Stimulated activated CD8-positive, alpha-beta memory T cell treated with anti-CD3 and anti-CD28 coated beads, Interleukin-12 subunit alpha, Interleukin-12 subunit beta, amount 100 ng/mL, for 1 hour (primary cell): ENCODE measurements at places on chromosomes 7 and 10.

DNA sequence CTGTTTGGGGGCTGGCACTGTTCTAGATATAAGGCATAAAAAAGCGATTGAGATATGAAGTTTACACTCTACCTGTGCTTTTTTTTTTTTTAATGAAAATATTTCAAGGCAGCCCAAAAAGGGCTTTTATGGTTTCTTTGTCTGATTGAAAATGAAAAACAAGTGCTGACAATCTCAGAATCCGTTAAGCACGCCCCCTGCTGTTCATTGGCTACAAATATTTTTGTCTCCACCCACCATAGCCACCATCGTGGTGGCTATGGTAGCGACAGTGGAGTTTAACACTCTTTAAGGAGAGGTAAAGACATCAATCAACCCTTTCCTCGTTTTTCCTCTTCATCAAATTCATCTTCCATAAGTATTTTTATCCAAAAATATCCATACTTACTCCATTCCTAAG, 94.2 kb downstream of the CD36 start:
- no peak for DNase-seq

GRCh38 chr7:28180031-28180363, 598 bp downstream of the JAZF1 start:
- no peak for DNase-seq

DNA sequence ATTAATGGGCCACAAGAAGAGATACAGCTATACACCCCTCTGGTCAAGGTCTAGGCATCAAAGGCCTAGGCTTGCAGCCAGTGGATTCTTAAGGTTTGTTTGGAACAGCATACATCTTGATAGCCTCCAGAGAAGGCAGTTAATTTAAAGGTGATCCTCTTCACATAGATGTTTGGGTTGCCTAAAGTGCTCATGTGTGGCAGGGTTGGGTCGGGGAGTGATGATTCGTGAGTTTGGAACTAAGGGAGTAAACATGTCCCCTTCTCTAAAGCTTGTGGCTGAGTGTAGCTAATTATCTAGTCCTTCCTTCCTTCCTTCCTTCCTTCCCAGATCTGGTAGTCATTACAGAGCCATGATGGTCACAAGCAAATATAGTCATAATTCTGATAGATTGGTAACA, 12.4 kb downstream of the PCLO start:
- DNase-seq, result no peak

- DNase-seq, result no peak
These were observed 808.7 kb downstream of the XPNPEP1 start for GRCh38 chr10:109114579-109114978.

DNA sequence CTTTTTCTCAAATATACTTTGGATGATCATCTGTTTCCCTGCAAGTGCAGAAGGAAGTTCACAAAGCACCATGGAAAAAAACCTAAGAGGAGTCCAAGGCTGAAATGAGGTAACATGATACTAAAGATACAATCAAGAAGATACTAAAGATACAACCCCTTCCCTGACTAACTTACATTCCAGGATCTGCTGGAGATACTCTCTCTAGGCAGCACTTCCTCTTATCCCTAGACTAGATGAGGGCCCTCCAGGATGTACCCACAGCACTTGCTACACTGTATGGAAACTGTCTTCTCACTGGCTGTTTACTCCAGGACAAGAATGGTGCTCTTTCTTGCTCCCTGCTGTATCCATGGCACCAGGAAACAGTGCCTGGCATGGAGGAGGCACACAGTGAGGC, 116.4 kb upstream of the NFE2L3 start:
- DNase-seq, result no peak
